ENCODE measurements at places on chromosomes 16 and 17.

DNA sequence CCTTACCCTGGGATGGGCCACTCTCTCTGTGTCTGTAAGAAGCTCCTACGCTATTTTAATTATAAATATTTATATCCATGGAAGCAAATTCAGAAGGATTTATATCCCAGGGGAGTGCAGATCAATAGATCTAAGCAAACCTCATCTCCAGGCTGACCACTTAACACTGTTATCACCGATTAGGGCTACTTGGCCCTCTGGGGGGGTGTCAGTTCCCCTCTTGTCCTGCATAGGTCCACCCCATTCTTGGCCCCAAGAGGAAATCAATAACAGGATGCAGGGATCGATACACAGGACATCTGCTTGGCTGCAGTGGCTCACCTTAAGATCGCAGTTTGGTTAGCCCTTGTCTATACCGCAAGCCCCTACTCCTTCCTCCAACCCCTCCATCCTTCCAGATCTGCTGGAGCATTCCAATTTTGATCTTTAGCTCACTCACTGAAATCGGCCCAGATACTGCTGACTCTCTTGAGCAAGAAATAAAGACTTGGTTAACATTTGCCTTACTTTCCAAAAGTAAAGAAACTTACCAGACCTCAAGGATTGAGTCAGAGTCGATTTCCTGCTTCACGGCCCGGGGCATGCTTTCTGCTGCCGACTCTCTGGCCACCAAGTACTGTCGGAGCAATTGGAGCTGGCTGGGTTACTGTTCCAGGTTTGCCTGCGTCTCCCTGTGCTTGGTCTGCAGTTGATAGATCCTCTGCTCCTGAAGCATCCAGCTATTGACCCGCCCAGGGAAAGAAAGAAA lies 112.3 kb upstream of the PMFBP1 start:
- no peak for DNase-seq

- no peak for DNase-seq
Observed at GRCh38 chr16:11151885-11152629, 103.9 kb downstream of the SOCS1 start.

GRCh38 chr16:50731989-50732832 lies 9.7 kb upstream of the CYLD start:
- no peak for DNase-seq

- peak; percentile 25 for DNase-seq
Observed at GRCh38 chr16:68823401-68824135, 19.8 kb upstream of the TANGO6 start.

DNA sequence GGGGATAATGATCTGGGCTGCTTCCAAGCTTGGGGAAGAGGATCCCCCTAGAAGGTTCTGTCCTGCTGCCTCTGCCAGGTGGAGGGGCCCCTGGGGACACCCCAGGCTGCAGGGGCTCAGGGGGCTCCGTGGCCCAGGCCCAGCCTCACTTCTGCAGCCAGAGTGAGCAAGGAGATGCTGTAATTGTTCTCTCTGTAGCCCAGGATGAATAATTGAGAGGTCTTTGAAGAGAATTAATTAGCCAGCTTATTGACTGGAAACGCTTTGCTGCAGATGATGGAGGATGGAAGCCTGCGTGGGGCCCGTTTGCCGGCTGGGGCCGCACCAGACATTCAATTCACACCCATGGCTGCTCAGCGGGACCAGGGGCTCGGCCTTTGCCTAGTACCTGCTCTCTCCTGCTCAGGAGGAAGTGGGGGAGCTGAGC lies 38.5 kb downstream of the TMEM235 start:
- no peak for DNase-seq

GRCh38 chr17:60151355-60151754 lies 1.6 kb downstream of the CA4 start:
- no peak for DNase-seq

DNA sequence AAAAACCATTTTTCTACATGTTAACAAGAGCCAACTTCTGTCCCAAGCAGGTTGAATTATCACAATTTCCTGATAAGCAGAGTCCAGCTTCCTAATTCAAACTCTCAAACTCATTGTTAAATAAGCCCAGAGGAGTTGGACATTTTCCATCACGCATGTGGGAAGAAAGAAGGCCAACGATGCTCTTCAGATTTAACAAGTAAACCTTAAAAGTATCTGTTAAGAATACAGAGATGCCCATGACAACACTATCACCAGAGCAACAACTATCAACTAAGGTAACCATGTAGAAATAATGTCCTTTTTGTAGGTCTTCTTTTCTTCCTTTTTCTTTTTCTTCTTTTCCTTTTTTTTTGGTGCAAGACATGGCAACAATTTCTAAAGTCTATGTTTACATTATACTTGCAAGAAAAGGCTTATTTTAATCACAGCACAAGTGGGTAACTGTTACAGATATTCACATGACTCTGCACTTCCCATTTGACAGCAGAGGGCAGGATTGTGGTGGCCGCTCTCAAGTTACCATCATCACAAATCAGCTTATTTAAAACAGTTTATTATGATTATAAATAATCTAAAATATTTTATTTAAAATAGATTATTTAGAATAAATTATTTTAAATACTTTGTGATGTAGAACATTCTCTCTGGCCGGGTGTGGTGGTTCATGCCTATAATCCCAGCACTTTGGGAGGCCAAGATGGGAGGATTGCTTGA lies 35.7 kb upstream of the DHRS7B start:
- no peak for DNase-seq

GRCh38 chr17:5947701-5948180 lies 122.4 kb upstream of the WSCD1 start:
- DNase-seq, result no peak

- no peak for DNase-seq
Observed at GRCh38 chr17:77770331-77771105, 188.0 kb upstream of the TNRC6C start.

- no peak for DNase-seq
Observed at GRCh38 chr17:55238931-55239297, 25.8 kb upstream of the HLF start.

GRCh38 chr16:85310868-85311585 lies 198.8 kb upstream of the CIBAR2 start:
- no peak for DNase-seq

DNA sequence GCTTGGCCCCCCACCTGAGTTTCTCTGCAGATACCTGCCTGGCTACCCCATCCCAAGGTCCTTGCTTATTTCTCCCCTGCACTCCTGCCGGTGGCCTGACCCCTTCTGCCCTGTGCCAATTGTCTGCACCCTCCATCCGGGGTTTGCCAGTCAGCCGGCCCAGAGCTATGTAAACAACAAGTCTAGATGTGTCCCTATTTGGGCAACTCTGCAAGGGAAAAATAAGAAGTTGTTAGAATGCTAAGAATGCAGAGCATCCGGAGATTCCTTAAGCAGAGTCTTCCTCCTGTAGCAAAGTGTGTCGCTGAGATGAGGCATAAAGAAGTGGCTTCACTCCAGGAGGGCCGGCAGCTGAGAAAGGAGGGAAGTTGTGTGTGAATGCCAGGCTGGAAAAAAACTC lies 46.6 kb downstream of the RGS9 start:
- no peak for DNase-seq

DNA sequence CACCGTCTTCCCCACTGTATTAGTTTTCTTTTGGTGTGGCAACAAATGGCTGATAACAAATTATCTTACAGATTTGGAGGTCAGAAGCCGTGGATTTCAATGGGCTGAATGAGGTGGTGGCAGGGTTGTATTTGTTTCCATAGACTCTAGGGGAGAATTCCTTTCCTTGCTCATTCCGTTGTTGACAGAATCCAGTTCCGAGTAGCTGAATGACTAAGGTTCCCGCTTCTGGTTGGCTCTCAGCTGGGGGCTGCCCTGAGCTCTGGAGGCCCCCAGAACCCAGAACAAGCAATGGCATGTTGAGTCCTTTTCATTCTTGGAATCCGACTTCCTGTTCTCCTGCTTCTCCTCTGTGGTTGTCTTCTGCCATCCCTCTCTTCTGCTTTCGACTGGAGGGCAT lies 280.4 kb downstream of the SNX29 start:
- DNase-seq, result no peak

DNA sequence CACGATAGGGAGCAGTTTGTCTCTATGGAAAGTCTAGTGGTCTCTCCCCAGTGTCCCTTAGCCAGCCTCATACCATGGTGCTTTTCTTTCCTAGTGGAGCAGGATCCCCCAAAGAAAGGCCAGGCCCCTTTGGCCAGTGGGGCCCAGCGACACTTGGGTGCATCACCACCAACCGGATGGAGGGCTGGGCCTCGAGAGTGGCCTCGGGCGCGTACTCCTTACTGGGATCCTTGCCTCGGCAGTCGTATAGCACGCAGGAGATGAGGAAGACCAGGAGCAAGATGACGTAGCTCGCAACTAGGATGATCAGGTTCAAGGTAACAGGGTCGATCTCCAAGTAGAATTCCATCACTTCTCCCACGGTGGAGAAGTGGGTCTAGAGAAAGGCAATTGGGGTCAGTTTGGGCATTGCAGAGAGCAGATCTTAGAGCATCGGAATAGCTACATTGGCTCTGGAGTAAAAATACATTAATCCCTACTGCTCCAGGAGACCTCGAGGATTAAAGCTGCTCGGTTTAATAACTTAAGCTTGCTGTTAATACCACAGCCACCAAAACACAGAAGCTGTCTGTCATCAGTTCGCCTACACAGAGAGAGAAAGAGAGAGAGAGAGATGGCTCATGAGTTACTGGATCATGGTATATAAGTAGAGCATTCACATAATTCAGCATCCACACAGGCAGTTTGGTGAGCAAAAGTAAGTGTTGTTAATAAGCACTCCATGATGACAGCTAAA lies at the start of gene SMIM36:
SMIM36 (minus strand) TSS at position 467 of the 736 bp plus-strand sequence.
- no peak for DNase-seq

GRCh38 chr17:10724546-10725195 lies 5.2 kb downstream of the TMEM220 start:
- DNase-seq, result no peak

DNA sequence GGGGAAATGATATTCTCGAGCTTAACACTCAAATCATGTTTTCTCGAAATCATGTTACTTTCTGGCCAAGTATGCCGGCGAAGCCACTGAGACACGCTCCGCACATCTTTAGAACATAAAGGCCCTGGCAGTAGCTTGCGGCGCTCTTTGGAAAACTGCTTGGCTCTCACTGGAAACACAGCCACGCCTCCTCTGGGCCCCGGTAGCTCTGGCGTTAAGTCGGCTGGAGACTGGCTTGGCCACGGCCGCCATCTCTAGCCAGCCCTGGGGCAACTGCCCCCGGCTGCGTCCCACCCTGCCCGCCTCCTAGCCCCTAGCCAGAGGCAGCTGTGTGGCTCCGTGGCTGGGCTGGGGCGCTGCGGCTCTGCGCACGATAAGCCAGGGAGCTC lies 9.2 kb upstream of the BAIAP2 start:
- peak; percentile 89 for DNase-seq

DNA sequence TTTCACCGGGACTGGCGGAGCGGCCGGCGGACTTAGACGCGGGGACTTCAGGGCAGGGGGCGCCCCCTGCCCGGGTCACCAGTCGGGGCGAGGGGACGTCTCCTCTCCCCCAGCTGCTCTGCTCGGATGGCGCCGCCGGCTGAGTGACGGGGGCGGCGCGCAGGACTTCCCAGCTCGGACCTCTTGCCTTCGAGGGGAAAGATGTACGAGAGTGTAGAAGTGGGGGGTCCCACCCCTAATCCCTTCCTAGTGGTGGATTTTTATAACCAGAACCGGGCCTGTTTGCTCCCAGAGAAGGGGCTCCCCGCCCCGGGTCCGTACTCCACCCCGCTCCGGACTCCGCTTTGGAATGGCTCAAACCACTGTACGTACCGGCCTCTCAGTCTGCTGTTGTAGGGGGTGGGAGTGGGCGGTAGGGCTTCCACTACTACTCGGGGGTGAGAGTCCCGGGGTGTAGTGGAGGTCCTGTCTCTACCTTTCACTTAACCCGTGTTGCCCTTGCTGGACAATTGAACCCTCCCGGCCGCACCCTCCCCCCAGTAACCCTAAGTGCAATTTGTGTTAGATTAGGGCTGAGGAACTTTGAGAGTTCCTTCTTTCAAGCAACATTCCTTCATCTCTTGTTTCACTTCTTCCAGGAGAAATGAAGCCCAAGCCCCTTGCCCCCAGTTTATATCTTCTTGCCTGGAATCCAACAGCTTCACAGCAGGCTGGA lies 21.9 kb downstream of the GJD3 start:
- peak; percentile 39 for DNase-seq

- no peak for DNase-seq
Observed at GRCh38 chr17:29734640-29735039, 111.9 kb upstream of the CORO6 start.

GRCh38 chr16:7964744-7965143 lies 625.6 kb downstream of the TMEM114 start:
- DNase-seq, result no peak

DNA sequence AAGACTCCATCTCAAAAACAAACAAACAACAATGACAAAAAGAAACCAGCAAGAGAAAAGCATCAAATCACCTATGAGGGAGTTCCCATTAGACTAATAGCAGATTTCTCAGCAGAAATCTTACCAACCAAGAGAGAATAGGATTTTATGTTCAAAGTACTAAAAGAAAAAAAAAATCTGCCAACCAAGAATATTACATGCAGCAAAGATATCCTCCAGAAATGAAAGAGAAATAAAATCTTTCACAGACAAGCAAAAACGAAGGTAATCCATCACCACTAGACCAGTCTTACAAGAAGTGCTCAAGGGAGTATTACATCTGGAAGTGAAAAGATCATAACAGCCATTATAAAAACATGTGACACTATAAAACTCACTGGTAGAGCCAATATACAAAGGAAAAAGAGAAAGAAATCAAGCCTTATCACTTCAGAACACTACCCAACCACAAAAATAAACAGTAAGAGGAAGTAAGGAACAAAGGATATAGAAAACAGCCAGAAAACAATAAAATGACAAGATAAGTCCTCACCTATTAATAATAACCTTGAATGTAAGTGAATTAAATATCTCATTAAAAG lies 66.3 kb downstream of the STX8 start:
- no peak for DNase-seq

DNA sequence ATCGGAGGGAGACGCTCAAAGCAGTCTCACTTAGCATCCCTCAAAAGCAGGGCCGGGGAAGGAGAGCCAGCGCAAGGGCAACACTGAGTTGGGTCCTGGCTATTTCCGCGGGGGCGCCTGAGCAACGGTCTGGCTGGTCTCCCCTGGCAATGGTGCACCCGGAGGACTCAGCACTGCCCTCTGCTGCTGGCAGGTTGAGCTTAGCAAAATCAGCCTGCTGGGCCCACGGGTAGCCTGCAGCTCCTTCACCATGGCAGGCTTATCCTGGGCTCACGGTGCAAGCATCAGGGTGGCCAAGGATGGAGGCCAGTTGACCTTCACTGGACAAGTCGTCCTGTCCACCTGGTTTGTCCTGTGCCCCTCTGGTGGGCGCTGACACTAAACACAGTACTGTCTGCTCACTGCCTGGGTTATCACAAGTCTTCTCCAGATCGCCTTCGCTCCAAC lies 14.4 kb upstream of the ALDH3A1 start:
- peak; percentile 59 for DNase-seq

GRCh38 chr16:20114356-20114755 lies 40.7 kb upstream of the GPR139 start:
- DNase-seq, result no peak

- no peak for DNase-seq
Observed at GRCh38 chr16:85709766-85710585, 21.2 kb upstream of the GINS2 start.

DNA sequence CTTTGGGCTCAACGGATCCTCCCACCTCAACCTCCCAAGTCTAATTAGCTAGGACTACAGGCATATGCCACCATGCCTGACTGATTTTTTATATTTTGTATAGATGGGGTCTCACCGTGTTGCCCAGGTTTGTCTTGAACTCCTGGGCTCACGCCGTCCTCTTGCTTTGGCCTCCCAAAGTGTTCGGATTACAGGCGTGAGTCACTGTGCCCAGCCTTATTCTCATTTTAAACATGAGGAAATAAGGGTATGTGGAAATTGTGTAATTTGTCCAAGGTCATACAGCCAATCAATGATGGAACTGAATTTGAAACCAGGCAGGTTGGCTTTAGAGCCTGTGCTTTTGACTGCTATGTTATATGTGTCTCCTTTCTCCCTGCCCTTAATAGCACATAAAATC lies 27.4 kb upstream of the AQP8 start:
- DNase-seq, result no peak
